Colonic mucosa (tissue), 4 donors: ENCODE measurements at places on chromosomes 7 and 10. TPM values are rescaled to one million over a fixed set of nuclear protein-coding genes. Genes with fewer than 3 reads are reported as not detected.

- no peaks in the 10 kb centered on the region for H3K4me1 ChIP-seq
- H3K36me3 ChIP-seq, result no peaks in the 10 kb centered on the region
- no peak overlapping the region for H3K27ac ChIP-seq
- H3K4me3 ChIP-seq, result no peak overlapping the region
- H3K27me3 ChIP-seq, result no peaks in the 10 kb centered on the region
- DNase-seq, result no peak
These were observed 1034.5 kb downstream of the REEP3 start for GRCh38 chr10:64555666-64556065.

DNA sequence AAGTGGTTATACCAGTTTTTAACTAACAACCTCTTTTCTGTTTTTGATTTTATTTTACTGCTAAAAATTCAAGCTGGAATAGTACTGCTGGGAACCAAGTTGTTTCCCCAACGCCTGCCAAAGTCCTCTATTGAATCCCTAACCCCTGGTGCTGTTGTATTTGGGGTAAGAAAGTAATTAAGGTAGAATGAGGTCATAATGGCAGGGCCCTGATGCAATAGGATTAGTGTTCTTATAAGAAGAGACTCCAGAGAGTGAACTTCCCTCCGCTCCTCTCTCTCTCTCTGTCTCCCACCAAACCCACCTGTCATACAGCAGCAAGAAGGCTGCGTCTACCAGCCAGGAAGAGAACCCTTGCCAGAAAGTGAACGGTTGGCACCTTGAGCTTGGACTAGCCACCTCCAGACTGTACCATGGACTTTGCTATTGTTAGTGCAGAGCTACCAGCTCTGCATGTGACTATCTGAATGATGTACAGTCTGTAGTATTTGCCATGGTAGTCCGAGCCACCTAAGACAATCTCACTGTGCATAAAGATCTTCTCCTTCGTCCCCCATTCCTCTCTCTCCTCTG is 86.5 kb upstream of the KLF6 start:
- no peaks in the 10 kb centered on the region for H3K27me3 ChIP-seq
- no peak for DNase-seq
- no peak overlapping the region for H3K4me3 ChIP-seq
- H3K27ac ChIP-seq, result no peak overlapping the region
- no peaks in the 10 kb centered on the region for H3K36me3 ChIP-seq
- H3K4me1 ChIP-seq, result peaks cover 6% of the 10 kb centered on the region

DNA sequence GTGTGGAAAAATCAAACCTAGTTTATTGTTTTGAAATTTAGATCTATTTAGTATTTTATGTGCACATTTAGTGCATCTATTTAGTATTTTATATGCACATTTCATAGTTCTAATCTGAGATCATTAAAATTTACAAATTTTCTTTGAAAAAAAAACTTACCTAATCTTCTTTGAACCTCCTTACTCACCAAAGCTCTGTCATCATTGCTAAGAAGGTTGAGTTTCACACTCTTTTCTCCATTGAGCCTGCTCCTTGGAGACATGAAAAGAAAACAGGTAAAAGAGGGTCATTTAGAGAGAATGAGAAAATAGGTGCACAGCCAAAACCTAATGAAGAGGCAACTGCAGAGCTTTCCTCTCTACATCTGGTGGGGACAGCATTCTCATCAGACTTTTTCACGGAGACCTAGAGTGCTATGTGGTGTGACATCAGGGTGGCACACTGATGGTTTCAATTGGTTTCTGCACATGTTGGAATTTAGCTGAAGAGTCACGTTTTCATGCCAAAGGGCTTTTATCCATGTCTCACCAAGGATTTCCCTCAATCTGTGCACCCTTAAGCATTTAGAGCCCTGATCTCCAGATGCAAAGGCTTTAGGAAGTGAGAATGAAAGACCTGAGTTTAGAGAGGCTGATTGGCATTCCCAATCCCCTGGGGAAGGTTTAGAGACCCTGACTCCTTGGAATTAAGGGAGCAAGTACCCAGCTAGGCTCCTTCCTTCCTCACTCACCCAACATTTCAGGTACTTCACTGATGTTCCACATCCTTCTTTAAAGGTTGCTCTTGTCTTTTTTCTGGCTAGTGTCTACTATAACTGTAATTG is 89.2 kb upstream of the CAPZA2 start:
- DNase-seq, result no peak
- no peaks in the 10 kb centered on the region for H3K27me3 ChIP-seq
- H3K4me3 ChIP-seq, result no peak overlapping the region
- peak overlapping the region; percentile 75 for H3K27ac ChIP-seq

DNA sequence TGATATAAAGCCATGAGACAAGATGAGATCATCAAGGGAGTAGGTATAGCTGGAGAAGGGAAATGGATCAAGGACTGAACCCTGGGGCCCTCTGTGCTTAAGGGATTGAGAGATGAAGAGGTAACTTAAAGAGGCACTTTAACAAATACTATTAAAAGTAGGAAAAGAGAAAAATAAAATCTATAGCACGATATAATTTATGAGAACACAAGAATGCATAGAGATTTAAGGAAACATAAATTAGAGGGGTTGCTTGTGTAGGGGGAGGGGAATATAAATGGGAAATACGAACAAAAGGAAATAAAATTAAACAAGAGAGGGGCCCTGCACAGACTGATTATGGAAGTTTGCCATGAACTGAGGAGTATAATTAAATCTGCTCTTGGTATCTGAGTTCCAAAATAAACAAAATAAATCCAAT is 15.6 kb upstream of the LRRC17 start:
- no peaks in the 10 kb centered on the region for H3K4me1 ChIP-seq
- H3K27me3 ChIP-seq, result no peaks in the 10 kb centered on the region
- no peak overlapping the region for H3K27ac ChIP-seq
- no peaks in the 10 kb centered on the region for H3K36me3 ChIP-seq
- no peak overlapping the region for H3K4me3 ChIP-seq

GRCh38 chr7:92778972-92779371 is 57.4 kb downstream of the CDK6 start:
- H3K4me3 ChIP-seq, result no peak overlapping the region
- H3K36me3 ChIP-seq, result no peaks in the 10 kb centered on the region
- H3K4me1 ChIP-seq, result peaks cover 6% of the 10 kb centered on the region
- H3K27ac ChIP-seq, result no peak overlapping the region
- no peaks in the 10 kb centered on the region for H3K27me3 ChIP-seq
- no peak for DNase-seq

DNA sequence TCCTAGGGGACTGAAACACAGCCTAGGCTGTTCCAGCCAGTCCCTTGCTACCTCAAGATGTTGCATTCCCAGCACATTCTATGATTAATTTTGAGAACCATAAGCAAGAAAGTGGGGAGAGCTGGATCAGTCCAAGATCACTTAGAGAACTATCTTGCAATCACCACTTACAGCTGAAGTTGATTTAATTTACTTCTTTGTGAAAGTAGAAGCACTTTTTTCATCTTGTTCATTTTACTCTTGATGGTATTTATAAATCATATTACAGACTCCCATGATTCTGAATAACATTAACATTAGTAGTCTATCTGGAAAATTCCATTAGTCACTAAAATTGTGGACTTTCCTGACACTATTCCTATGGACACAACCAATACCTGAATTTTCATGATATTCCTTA is 118.5 kb downstream of the ETV1 start:
- no peaks in the 10 kb centered on the region for H3K27me3 ChIP-seq
- H3K27ac ChIP-seq, result no peak overlapping the region
- H3K4me3 ChIP-seq, result no peak overlapping the region
- DNase-seq, result no peak

- no peaks in the 10 kb centered on the region for H3K4me1 ChIP-seq
- no peak for DNase-seq
- H3K27me3 ChIP-seq, result no peaks in the 10 kb centered on the region
- no peak overlapping the region for H3K4me3 ChIP-seq
- no peaks in the 10 kb centered on the region for H3K36me3 ChIP-seq
- H3K27ac ChIP-seq, result no peak overlapping the region
These were observed 6.7 kb downstream of the PON3 start for GRCh38 chr7:95389516-95389915.

DNA sequence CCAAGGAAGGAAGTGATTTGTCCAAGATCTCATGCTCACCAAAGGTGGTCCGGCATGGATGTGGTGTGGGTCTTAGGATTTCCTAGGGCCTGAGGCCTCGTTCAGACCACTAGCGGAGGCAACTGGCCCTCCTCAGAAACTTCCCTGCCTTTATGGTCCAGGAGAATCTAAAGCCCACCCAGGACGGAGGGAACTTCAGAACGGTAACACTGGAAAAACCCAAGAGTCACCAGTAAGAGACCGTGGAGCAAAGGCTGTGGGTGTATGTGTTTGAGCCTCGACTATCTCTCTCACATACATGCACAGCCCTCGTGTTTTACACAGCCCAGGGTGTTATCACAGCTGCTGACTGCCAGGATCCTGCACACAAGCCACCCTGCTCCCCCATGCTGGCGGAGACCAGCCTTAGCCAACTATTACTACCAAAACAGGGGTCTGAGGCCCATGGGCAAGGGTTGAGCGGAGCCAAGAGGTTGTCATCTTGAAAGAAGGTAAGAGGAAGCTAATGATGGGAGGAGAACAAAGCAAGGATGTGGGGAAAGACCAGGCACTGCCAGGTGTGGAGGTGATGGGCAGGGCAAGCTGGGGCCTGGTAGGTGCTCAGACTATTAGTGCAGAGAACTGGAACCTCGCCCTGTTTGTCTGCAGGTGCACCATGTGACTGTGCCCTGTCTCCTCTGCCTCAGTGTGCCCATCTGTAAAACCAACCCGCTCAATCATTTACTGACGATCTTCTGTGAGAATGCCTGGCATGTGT is 170.2 kb upstream of the ZMIZ1 start:
- H3K27ac ChIP-seq, result no peak overlapping the region
- H3K36me3 ChIP-seq, result no peaks in the 10 kb centered on the region
- no peaks in the 10 kb centered on the region for H3K4me1 ChIP-seq
- DNase-seq, result peak; percentile 9
- H3K27me3 ChIP-seq, result no peaks in the 10 kb centered on the region

- H3K4me3 ChIP-seq, result no peak overlapping the region
- H3K36me3 ChIP-seq, result no peaks in the 10 kb centered on the region
- H3K4me1 ChIP-seq, result peaks cover 4% of the 10 kb centered on the region
- no peak overlapping the region for H3K27ac ChIP-seq
These were observed 42.4 kb downstream of the IL2RA start for GRCh38 chr10:6019796-6020195.

DNA sequence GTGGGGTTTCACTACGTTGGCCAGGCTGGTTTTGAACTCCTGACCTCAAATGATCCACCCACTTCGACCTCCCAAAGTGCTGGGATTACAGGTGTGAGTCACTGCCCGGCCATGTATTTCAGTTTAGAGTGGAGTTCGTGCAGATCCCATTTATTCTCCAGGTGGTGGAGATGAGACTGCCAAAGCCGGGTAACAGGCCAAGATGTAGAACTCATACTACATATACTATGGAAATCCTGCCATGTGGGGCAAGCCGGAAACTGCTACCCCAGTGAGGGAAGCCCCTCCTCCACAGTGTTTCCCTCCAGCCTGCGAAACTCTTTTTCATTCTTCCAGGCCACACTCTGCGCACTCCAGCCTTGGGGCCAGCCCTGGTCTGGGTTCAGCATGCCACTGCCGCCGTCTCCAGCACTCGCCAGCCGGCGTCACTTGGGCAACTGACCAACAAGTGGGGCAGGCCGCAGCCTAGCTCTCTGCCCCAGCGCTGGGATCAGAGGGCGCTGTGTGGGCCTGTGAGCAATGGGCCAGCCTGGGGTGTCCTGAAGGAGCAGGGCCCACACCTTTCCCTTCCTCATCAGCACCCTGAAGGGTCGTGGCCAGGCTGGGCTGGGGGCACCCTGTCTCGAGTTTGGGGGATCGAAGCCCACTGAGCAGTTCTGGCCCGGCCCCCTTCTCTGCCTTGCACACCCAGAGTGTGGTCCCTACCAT is 122.0 kb downstream of the TRRAP start:
- peaks cover 19% of the 10 kb centered on the region for H3K36me3 ChIP-seq
- no peak for DNase-seq
- no peaks in the 10 kb centered on the region for H3K27me3 ChIP-seq
- no peak overlapping the region for H3K4me3 ChIP-seq

- H3K27ac ChIP-seq, result no peak overlapping the region
- no peak for DNase-seq
- H3K36me3 ChIP-seq, result no peaks in the 10 kb centered on the region
- H3K4me1 ChIP-seq, result no peaks in the 10 kb centered on the region
- H3K4me3 ChIP-seq, result no peak overlapping the region
These were observed 37.5 kb downstream of the AGAP4 start for GRCh38 chr10:45809837-45810236.

DNA sequence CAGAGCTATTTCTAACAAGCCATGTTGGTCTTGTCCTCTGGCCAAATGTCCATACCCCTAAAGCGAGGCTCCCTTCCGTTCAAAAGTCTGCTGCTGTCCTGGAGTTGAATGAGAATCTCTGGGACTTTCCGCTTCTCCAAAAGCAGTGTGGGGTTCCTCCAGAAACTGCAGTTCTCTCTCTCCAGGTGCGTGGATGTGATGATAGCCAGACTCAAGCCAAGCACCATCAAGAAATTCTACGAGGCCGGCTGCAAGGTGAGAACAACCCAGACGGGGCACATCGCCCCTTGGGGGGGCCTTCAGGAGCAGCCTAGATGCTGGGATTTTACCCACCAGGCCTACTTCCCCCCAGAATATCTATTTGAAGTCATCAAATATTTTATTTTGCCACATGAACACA is 26.5 kb downstream of the BTBD16 start:
- no peaks in the 10 kb centered on the region for H3K36me3 ChIP-seq
- no peak overlapping the region for H3K4me3 ChIP-seq
- H3K27me3 ChIP-seq, result no peaks in the 10 kb centered on the region
- no peak overlapping the region for H3K27ac ChIP-seq
- no peaks in the 10 kb centered on the region for H3K4me1 ChIP-seq
- DNase-seq, result peak; percentile 15

- no peaks in the 10 kb centered on the region for H3K4me1 ChIP-seq
- no peak overlapping the region for H3K27ac ChIP-seq
These were observed 15.4 kb downstream of the PTPRN2 start for GRCh38 chr7:158572000-158572828.

DNA sequence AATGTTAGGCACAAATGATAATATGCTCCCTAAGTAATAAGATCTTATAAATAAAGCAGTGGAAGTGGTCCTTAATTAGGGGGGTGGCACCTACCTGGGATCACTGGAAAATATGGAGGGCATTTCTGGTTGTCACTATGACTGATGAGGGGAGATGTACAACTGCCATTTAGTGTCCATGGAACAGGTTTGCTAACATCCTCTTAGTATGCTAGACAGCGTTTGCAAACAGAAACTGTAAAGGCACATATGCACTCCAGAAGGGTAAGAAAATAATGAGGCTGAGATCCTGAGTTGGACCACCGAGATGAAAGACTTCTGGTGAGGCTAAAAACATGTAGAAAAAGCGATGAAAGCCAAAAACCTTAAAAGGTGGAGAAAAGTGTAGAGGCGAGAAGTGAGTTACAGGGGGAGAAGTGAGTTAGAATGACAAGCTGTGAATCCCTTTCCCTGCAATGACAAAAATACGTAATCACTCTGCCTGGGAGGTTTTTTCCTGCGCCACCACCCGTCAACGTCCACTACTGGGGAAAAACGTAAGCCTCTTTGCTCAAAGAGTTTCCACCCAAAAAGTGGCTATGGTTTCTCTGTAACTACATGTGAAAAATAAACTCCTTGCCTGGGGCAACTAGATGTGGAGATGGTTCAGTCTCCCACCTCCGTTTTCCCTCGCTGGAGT is 767 bp downstream of the KRIT1 start:
- no peaks in the 10 kb centered on the region for H3K36me3 ChIP-seq
- H3K27ac ChIP-seq, result peak overlapping the region; percentile 94
- no peaks in the 10 kb centered on the region for H3K27me3 ChIP-seq
- peaks cover 10% of the 10 kb centered on the region for H3K4me1 ChIP-seq
- H3K4me3 ChIP-seq, result peak overlapping the region; percentile 82

Gene ITIH5
- total RNA-seq, result 15.6 TPM

Gene AKAP9
- 97.7 TPM for total RNA-seq

Gene GPC2
- 7.6 TPM for total RNA-seq

Gene ECHDC3
- total RNA-seq, result 17.6 TPM

Gene TFR2
- total RNA-seq, result 1.8 TPM

Gene UPF2
- 21.9 TPM for total RNA-seq

Gene CPXM2
- total RNA-seq, result 5.8 TPM

Gene AKR1C4
- not detected for total RNA-seq
